ENCODE measurements at places on chromosomes 5 and 9.

GRCh38 chr9:110604171-110604601, 24.6 kb upstream of the SVEP1 start:
- no peak for DNase-seq

DNA sequence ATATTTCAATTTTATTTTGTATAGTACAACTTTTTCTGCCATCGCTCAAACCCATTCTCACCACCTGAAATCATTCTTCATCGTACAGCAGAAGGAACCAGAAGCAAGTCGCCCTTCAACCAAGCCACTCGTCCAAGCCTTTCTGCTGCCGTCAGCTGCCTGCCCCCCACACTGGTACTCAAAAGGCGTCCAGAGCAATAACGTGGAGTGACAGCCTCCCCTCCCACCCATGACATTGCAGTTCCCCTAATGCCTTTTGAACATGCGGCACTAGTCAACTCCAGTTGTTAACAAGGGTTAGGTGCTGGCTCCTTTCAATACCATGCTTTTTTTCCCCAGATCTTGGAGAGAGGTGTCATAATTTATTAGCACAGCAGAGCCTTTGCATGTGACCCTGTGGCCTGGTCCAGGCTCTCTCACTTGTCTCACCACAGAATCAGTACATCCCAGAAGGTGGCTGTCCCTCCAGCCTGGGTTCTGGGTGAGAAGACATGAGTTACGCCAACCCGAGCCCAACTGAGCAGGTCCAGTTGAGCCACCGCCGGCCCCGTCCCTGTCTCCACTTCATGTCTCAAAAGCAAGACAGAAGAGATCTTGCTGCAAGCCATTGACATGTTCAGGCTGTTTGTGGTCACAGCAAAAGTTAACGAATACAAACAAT, 20.4 kb upstream of the MED10 start:
- DNase-seq = no peak

DNA sequence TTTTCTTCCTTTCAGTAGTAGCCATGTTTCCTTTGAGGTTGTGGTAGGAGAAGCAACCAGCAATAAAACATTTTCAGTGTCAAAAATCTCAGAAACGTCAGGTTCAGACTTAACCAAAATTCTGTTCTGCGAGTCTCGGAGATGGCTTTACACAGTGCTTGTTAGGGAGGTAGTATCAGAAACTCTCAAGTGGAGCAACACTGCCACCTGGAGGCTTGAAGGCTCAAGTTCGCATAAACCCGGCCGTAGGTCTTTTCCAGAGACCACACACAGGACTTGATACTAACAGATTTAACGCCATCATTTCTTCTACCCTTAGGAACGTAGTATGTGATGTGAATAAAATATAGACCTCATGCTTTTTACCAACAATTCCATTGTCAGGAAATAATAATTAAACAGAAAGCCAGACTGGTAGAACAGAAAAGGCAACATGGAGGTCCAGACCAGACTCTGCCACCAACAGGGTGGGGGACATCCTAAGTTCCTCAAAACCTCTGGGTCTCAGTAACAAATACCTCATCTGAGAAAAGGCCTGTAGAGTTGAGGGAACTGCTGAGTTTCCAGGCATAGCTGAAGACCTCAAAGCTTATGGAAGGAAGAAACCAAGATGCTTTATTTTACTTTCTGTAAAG, 8.5 kb downstream of the PTGER4 start:
- peak; percentile 84 for DNase-seq

GRCh38 chr5:175712681-175713085, 54.8 kb downstream of the HRH2 start:
- no peak for DNase-seq

GRCh38 chr9:7056254-7056653, 298.5 kb downstream of the KDM4C start:
- DNase-seq = no peak

GRCh38 chr5:116411101-116411571, 163.5 kb downstream of the SEMA6A start:
- no peak for DNase-seq

- DNase-seq = no peak
Observed at GRCh38 chr9:81772144-81772543, 82.8 kb upstream of the TLE1 start.

GRCh38 chr9:71036501-71036900, 84.9 kb downstream of the TRPM3 start:
- no peak for DNase-seq

DNA sequence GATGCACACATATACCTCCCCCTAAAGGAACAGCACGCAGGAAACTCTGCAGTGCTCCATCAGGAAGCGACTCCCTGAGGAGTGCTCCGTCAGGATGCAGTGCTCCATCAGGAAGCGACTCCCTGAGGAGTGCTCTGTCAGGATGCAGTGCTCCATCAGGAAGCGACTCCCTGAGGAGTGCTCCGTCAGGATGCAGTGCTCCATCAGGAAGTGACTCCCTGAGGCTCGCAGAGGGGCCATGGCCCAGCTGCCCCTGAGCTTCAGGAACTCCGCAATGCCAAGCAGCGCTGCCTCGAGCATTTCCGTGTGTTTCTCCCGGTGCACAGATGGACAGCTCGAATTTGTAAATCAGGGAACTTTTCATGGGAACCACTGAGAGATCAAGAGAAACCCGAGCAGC, 88.1 kb downstream of the PAX5 start:
- DNase-seq = no peak

- DNase-seq = no peak
Observed at GRCh38 chr9:30774326-30774725, 1610.1 kb upstream of the ACO1 start.

DNA sequence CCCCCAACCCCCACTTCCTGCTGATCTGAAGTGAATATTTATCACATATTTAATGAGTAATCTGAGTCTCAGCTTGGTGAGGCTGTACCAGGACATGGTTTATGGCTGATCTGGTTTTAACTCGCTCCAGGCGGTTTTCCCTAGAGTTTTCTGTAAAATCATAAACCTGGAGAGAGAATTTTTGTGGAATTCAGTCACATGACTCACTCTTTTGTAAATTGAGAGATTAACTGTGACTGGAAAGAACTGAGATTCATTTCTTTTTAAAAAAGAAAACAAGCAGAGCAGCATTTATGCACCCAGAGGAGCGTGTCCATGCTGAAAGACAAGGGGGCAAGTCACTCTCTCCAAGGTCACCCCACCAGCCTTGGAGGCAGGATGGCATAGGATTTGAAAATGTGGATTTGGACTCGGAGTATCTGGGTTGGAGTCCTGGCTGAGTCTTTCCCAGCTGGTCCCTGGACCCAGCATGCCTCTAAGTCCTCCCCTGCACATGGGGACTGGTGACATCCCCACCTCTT, 81.8 kb downstream of the ZNF618 start:
- no peak for DNase-seq

GRCh38 chr9:68872026-68872501, 141.8 kb downstream of the PRKACG start:
- no peak for DNase-seq

- no peak for DNase-seq
Observed at GRCh38 chr9:126347093-126347492, 20.5 kb downstream of the MVB12B start.

DNA sequence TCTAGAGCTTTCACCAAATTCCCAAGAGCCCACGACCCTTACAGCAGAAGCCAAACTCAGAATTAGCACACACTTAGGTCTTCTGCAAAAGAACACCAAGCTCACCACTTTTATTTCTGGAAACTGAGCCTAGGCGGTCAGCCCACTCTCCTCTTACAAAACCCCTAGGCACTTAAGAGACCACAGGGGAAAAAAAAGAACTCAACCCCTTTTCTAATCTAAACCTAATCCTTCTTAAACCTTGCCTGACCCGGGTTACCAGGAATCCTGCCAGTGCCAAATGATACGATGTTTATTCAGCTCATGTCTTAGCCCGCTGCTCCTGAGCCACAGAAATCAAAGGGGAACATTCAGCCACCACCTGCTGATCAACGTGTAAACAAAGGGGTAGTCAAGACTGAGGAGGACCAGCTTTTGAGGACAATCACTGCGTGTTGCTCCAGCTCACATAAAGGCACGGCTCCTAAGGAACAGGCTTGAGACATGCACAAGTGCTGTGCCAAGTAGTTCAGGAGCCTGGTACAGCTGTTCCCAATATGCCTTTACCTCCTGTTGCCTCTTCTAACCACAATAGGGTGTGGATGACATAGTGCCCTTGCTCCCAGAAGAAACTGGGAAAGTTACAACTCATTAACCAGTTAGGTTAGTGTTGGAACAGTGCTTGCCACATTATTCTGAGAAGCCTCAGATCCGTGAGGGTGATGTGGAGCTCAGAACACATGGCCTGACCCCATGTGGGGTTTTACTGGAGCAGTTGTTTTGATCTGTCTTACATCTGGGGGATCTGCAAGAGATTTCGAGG, 49.3 kb downstream of the ZFAND5 start:
- no peak for DNase-seq

DNA sequence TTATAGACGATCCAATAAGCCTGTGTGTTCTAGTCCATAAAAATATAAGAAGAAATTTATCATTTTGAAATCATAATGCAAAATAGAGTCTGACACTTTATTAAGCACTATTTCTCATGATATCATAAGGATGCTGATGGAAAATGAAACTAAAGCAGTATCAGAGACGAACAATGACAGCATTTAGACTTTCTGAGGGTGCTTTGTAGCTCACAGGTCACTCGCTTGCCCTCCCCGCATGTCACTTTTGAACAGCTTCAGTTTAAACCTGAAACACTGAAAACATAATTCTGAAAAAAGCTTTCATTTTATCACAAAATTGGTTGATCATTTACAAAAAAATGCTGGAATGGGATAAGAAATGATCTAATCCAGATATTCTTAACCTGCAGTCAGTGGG, 247.1 kb downstream of the EBF1 start:
- no peak for DNase-seq

- DNase-seq = no peak
Observed at GRCh38 chr9:38018958-38019602, 49.9 kb downstream of the SHB start.

Data from activated naive CD4-positive, alpha-beta T cell treated with anti-CD3 and anti-CD28 coated beads, Interleukin-2, amount 50 U/mL, for 16 hours (primary cell).